ENCODE measurements at places on chromosomes 12 and 14. TPM values are rescaled to one million over a fixed set of nuclear protein-coding genes. Genes with fewer than 3 reads are reported as not detected.

The HOXC6 gene
- total RNA-seq: not detected

- H3K27me3 ChIP-seq: no peaks in the 10 kb centered on the region
- H3K36me3 ChIP-seq: no peaks in the 10 kb centered on the region
- no peak overlapping the region for H3K27ac ChIP-seq
- peaks cover 4% of the 10 kb centered on the region for H3K4me1 ChIP-seq
- no peak overlapping the region for H3K4me3 ChIP-seq
Observed at GRCh38 chr12:122851820-122852219, 16.6 kb downstream of the HIP1R start.

DNA sequence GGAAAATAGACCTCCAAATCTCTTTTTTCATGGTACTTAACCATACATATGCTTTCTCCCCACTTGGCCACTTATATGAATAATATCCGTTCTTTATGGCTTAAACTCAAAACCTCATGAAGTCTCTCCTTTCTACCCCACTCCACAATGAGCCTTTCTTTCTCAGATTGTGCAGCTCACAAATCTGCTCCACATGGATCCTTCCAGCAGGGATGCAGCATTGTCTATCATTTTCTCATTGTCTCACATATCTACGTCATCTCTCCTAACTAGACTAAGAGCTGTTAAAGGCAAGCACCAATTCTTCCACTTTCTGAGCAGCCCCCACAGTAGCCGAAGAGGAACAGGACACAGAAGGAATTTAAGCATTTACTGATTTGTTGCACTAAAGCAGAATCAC lies 106.4 kb downstream of the HECTD4 start:
- peaks cover 3% of the 10 kb centered on the region for H3K36me3 ChIP-seq
- H3K4me1 ChIP-seq: no peaks in the 10 kb centered on the region
- H3K27ac ChIP-seq: no peak overlapping the region
- DNase-seq: no peak
- H3K4me3 ChIP-seq: no peak overlapping the region
- H3K27me3 ChIP-seq: no peaks in the 10 kb centered on the region

- H3K27me3 ChIP-seq: peaks cover 57% of the 10 kb centered on the region
- no peak for DNase-seq
- no peaks in the 10 kb centered on the region for H3K36me3 ChIP-seq
- H3K27ac ChIP-seq: no peak overlapping the region
- no peak overlapping the region for H3K4me3 ChIP-seq
Observed at GRCh38 chr12:47990351-47991105, 13.7 kb downstream of the COL2A1 start.

The NEUROD4 gene
- total RNA-seq: not detected

DNA sequence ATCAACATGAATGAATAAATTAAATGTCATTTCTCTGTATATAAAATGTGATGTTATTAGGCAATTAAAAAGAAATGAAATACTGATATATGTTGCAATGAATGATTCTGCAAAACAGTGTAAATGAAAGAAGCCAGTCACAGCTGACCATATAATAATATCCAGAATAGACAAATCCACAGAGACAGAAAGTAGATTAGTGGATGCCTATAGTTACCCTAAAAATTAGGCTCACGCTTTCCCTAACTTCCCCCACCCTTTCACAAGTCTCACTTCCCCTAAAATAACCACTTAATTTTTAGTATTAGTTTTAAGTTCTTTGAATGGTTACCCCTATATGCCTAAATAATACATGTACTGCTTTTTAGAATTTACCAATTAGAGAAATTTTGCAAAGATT lies 348.9 kb upstream of the FAR2 start:
- H3K27ac ChIP-seq: no peak overlapping the region
- no peak overlapping the region for H3K4me3 ChIP-seq
- H3K4me1 ChIP-seq: no peaks in the 10 kb centered on the region
- DNase-seq: no peak

- H3K4me1 ChIP-seq: peaks cover 22% of the 10 kb centered on the region
- H3K27ac ChIP-seq: no peak overlapping the region
- no peak overlapping the region for H3K4me3 ChIP-seq
- DNase-seq: no peak
- H3K36me3 ChIP-seq: peaks cover 20% of the 10 kb centered on the region
- peaks cover 13% of the 10 kb centered on the region for H3K27me3 ChIP-seq
Observed at GRCh38 chr12:70507442-70507841, 129.8 kb downstream of the PTPRB start.

DNA sequence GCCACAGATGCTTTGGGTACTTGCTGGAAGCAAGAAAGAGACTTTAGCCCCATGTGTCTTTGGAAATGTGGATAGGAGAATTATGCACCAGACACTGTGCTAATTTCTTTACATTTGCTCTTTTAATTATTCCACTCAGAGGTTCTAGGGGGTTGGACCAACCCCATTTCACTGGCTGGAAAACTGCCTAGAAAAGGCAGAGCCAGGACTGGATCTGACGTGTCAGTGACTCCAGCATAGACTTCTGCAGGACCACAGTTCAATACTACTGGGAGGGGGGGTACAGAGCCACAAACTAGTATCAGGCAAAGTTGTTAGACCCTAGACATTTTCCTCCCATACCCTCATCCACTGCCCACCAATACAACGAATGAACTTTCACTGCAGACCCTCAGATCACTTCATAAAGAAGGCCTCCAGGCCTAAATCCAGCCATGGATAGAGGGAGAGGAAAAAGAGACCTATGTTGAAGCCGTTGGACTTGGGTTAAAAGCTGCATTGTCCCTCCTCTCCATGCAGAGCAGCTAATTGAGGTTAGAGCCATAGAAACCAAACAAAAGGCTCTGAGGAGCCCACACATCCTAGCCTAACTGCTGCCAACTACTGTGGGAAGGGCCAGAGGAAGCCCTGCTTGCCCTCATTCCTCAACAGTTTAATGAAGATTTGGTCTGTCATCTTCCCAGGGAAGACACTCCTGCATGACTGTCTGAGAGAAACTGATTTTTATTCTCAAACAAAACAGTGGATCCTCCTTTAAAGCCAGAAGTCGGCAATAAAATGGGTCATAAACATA lies 68.7 kb downstream of the STON2 start:
- H3K27me3 ChIP-seq: no peaks in the 10 kb centered on the region
- no peak overlapping the region for H3K4me3 ChIP-seq
- no peaks in the 10 kb centered on the region for H3K36me3 ChIP-seq

GRCh38 chr14:104115131-104115600 lies 23.2 kb upstream of the KIF26A start:
- DNase-seq: no peak
- H3K27ac ChIP-seq: no peak overlapping the region
- no peaks in the 10 kb centered on the region for H3K4me1 ChIP-seq
- peaks cover 26% of the 10 kb centered on the region for H3K27me3 ChIP-seq

The P3H3 gene
- 55.7 TPM for total RNA-seq
